Lung microvascular endothelial cell (primary cell): ENCODE measurements at places on chromosomes 13 and 19.

DNA sequence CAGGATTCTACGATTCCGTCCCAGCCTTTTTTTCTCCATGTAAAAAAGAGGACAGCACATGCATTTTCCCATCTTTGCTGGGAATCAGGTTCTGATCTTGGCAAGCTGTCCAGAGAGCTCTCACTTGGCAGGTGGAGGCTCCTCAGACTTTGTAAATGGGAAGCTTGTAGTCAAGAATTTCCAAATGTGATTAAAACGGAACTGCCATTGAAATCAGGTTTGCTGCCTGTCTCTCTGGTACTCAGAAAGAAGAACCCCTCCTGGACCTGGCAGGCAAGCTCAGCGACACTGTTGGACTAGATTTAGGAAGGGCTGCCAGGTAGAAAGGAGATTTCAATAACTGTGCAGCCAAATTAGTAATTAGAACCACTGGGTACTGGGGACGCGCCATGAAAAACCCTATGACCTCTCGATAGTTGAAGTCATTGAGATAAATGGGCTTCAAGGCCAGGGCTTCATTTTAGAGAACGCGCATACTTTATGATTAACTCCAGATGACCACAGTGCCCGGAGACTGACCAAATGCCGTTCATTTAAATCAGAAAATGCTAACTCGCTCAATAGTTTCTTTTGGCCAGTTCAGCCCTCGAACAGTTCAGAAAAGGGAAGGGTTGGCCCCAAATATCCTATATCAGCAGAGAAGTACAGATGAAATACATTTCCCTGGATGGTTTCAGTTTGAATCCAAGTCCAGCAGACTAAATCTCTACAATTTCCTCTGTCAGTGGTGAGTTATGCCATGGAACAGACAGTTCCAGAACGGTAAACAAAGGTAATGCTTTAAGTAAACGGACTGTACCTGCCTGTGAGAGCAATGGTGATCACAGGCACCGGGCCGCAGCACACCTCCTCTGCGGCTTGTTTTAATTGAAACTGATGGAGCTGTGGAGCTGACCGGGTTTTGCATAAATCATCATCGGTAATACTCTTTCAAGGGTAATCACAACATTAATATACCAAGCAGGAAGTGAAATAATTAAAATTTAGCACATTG lies 517.4 kb downstream of the RFC3 start:
- no peak for DNase-seq

DNA sequence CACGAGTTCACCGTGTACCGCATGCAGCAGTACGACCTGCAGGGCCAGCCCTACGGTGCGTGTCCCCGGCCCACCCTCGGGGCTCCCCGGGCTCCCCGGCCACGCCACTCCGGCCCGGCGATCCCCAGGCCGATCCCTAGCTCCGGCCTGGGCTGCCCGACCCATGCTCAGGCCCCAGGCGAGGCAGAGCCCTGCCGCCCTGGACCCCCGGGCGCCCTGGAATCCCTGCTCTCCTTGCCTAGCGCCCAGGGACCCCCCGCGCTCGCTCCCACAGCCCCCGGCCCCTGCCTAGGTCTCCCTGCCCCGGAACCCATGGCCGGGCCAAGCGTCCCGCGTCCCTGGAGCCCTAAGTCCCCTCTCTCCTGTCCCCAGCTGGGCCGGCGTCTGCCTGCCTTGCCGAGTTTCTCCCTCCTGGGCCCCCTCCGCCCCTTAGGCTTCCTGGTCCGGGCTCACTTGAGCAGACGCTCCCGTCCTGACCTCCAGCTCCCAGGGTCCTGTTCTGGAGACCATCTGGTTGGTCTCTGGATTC lies 494 bp downstream of the NCLN start:
- peak; percentile 20 for DNase-seq

- DNase-seq, result no peak
These were observed 4.3 kb upstream of the ZDHHC20 start for GRCh38 chr13:21463424-21463823.

GRCh38 chr13:31896427-31896826 lies 135.1 kb upstream of the FRY start:
- DNase-seq, result no peak

GRCh38 chr13:77860507-77860981 lies 58.1 kb downstream of the EDNRB start:
- no peak for DNase-seq

DNA sequence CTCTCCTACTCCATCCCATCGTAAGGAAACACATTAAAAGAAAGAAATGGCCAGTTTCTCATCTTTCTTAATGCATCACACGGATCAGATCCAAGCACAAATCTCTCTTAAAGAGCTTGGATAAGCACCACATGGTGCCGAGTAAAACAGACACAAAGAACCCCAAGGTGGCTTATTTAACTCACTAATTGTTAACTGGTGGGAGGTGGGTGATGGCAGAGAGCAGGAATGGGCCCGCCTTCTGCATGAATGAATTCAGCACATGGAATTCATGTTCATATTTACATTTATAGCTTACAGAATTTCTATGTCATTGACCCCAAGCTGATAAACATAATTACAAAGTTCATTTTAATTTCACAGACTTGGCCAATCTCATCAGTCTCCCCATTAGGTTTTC lies 89.9 kb downstream of the MZT1 start:
- no peak for DNase-seq

- no peak for DNase-seq
These were observed 49.1 kb upstream of the EHD2 start for GRCh38 chr19:47663911-47664771.

DNA sequence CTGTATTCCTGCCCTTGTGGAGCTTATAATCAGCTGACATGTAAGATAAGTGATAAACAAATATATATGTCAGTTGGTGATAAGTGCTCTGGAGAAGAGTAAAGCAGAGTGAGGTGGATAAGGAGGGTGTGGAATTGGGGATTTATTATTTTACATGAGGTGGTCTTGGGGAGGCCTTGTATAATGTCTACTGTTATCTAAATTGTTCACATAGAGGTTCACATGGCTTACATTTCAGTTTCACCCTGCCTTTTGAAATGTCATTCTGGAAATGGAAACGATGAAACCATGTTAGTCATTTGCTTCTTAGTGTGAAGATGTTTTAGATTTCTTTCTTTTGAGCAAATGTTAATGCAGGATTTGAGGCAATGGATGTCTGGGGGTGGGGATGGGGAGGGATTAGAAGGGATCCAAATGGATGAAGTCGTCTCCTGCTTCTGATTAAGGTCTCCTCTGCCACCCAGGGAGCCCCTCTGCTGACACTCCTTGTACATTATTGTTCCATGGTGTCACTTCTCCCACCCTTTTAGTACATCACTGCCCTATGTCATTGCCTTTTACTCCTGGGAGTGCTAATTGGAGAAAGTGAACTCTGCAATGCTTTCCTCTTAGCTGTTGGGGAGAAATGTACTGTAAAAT lies 14.0 kb downstream of the B3GLCT start:
- DNase-seq, result no peak

DNA sequence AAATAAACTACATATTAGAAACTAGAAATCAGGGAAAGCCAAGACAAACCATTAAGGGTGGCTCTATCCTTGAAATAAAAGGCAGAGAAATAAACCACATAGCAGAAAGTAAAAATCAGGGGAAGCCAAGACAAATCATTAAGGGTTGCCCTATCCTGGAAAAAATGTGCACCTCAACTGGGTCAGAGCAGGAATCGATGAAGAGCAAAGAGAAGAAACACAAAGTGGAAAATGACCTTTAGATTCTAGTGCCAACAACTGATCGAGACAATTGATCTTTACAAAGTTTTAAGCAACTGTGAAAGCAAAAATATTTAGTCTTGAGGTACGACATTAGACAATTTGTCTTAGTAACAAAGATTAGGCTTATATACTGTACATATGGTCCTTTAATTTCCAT lies 26.6 kb downstream of the KLF12 start:
- no peak for DNase-seq

GRCh38 chr19:29311191-29311790 lies 98.3 kb upstream of the UQCRFS1 start:
- DNase-seq, result no peak

DNA sequence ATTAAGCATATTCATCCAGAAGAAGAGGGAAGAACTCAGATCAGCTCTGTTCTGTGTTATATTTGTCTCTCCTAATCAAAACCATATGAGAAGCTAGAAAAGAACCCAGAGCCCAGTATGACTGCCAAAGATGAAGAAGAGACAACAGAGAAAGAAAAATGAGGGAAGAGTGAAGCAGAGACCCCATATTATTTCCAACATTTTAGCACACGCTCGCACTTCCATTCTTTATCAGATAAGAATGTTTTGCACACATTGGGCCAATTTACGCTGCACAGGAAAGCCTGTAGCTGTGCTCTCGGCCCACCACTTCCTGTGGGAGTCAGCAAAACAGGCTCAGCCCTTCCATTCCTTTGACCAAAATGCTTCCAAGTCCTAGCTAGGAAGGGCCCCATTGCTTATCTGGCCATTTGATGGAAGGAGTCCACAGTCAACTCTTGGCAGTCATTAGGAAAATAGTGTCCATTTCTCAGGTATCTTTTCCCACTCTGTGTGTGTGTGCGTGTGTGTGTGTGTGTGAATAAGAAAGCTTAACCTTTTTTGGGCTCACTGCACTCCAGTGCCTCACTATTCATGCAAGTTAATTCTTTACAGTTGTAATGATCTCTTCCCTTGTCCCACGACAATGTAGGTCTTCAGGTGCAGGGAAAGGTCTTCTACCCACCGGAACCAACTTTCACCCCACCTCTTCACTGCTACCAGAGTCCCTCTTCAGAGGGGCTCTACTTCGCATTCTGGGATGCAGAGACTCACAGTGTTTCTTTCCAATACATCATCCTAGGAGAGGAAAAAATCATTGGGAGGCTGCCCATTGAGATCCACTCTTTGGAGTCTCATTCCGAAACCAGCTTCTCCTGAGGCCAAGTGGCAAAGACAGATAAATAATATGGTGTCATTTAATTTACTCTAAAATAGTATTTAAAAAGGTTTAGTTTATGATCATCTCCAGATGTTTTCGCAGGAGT lies 237.5 kb downstream of the COG6 start:
- DNase-seq, result peak; percentile 89

- no peak for DNase-seq
These were observed at the start of gene GRIK5 for GRCh38 chr19:42069619-42070351. GRIK5 (minus strand) TSS chr19:42070206; CDS start chr19:42065770, 4,436 bp downstream.

DNA sequence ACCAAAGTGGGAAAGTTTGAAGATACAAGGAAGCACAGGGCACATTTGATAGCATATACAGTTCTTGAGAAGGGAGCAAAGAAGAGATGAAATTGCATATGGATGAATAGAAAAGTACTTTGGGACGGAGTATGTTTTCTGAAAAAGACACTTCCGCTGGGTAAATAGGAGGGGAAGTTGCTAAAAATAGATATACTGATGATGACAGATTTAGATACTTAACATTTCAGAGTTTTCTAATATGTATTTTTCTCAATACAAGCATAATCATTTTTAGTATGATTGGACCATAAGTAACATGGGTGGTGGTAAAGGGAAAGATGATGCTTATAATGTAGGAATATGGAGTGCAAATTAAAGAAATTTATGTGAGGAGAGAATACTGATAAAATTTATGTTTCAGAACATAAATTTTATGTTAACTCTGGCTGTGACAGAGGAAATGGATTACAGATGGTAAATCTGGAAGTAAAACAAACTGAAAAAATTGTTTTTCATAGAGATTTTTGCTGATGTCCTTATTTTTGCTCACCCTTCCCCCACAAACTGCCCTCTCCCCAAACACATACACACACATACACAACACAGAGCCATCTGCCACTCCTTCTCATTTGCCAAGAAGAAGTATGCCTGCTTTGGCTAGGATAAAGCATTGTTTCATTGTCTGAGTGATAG lies 583.9 kb upstream of the MIR17HG start:
- no peak for DNase-seq

DNA sequence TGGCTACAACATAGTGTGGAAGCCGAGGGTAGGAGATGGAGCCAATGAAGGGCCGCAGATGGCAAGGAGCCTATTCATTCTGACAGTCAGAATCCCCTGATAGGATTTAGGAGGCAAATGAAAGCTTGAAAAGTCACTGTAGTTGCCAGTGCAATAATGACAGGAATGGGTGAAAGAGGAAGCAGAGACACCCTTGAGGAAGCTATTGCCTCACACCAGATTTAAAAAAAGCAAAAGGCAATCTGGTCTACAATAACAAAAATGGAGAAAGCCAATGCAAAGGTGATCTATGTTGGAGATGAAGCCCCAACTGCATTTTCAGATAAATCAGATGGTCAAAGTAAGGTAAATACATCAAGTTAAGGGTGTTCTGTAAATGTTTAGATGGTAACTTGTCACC lies 158.5 kb downstream of the TUBA3C start:
- no peak for DNase-seq

GRCh38 chr13:109715902-109716301 lies 70.5 kb downstream of the IRS2 start:
- no peak for DNase-seq

DNA sequence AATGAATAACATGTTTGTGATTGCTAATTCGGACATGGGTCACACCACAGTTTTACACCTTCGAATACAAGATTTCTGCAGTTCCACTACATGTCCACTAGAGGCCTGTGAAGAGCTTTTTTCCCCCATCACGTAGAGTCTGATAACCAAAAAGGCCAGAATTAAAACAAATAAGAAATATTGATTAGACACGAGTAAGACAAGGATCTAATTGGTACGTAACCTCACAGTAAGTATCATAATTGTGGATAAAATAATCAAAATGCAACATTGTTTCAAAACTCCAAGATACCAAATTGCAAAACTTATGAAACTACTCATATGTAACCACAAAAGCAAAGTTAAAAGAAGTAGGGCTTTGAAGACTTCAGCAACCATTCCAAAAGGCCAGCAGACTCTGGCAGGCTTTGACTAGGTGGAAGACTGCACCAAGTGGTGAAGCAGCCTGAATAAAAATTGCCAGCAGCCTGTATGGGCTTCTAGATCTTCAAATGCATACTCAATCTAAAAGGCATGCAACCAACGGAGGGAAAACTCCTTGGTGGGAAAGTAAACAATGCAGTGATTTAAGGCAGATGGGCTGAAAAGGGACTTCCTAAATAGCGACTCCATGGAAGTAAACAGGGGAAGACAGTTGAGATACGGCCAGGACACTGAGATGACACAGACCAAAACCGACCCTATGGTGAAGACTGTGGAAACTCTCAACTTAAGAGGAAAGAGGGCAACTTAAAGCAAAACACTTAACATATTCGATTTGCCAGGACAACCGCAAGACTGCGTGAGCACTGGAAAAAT lies 56.7 kb downstream of the STARD13 start:
- peak; percentile 66 for DNase-seq

- DNase-seq, result peak; percentile 69
These were observed 82.3 kb upstream of the C1QTNF9B start for GRCh38 chr13:23979361-23980159.

- peak; percentile 65 for DNase-seq
These were observed 7.1 kb downstream of the LIPE start for GRCh38 chr19:42420055-42420544.
